GM13977 (cell line): ENCODE measurements at places on chromosomes 6 and 20.
A peak's percentile ranks its signal among the peaks of the same experiment; 100 is the strongest.

GRCh38 chr6:51618563-51618962, 468.9 kb downstream of the PKHD1 start:
- DNase-seq: no peak

GRCh38 chr20:58700121-58700821, 7.7 kb downstream of the NPEPL1 start:
- DNase-seq: no peak

GRCh38 chr6:101399616-101400162, 6.2 kb downstream of the GRIK2 start:
- no peak for DNase-seq

- peak; percentile 97 for DNase-seq
These were observed 3.6 kb upstream of the GPSM3 start for GRCh38 chr6:32195902-32196681.

- DNase-seq: no peak
These were observed 47.8 kb downstream of the MYH7B start for GRCh38 chr20:35003211-35004031.

GRCh38 chr20:1757606-1758512, 100.3 kb upstream of the SIRPG start:
- no peak for DNase-seq

DNA sequence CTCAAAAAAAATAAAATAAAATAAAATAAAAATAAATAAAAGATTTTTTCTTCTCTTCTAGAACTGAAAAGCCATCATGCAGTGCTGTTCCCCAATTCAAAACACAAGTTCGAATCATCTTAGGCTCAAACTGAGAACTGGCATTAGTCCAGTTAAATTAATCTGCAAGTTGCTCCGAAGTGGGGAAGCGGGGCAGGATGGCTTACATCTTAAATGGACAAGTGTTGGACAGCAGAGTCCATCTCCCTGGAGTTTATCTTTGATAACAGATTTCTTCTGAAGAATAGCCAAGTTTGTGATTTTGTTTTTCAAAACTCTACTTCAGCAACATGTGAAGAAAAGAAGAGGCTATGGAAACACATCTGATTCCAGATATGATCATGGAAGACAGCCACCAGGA, 111.3 kb upstream of the ASF1A start:
- no peak for DNase-seq

DNA sequence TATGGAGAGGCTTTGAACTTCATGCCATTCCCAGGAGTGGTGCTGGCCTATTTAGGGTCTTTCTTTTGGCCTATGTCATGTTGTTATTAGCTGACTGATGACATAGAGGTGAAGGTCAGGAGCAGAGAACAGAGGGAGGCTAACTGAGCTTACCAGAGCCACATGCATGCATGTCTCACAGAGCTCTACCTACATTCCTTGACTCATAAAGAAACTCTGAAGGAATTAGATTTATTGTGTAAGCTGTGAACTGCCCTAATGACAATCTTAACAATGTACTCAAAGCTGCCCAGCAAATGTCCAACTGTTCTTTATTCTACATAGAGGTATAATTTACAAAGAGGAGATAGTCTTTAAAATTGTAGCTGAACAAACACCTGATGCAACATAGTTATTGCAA, 192.7 kb upstream of the CNR1 start:
- no peak for DNase-seq

DNA sequence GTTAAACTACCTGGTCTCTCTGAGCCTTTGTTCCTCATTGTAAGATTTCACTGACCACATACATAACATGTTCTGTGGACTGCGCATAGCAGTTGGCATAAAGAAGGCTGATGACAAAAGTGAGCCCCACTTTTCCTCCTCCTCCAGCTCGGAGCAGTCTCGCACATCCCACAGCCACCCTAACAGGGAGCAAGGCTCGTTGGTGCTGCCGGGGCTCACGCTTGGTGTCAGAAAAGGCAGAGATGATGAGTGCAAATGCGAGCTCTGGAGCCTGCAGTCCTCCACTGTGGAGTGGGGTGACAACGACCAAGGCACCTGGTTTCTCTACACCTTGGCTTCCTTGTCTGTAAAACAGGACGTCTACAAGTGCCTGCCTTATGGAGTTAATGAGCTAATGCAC, 9.7 kb downstream of the TGM3 start:
- DNase-seq: no peak

DNA sequence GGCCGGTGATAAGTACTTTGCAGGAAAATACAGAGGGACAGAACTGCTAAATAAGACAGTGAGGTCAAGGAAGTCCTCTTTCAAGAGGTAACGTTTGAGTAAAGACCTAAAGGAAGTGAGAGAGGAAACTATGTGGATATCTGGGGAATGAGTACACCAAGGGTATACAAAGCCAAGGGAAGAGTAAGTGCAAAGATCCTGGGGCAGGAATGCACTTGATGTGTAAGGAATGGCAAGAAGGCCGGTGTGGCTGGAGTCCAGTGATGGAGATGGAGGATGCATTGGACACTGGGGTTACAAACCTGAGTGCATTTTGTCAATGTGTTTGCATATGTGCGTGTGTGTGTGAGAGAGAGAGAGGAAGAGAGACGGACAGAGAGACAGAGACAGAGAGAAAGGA, 32.1 kb upstream of the TGM2 start:
- no peak for DNase-seq

DNA sequence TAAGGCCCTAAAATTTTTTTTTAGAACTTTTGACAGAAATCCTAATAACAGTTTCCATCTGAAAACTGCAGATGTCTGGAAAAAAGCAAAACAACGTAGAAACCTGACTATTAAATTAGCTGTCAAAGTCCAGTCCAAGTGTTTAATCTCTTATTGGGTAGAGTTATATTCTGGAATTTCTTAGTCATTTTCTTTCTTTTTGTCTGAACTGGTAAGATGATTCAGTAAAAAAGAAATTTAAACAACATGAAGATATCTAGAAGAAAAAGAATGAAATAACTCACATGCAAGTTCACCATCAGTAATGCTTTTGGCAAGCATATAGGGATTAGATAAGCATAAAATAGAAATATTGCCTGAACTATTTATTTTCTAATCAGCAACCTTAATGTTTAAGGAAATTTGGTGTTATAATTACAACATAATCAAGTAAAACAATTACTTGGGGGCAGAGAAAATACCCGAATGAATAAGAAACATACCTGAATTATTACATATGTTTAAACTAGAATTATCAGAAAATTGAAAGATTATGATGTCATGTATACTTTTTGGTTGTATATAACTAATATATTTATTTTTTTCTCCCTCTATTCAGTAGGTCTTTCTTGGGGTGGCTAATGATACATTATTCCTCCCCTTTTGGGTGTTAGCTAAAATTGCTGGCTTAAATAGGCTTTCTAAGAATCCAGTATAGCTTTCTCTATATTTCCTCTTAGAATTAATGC, 51.1 kb downstream of the FAM83B start:
- no peak for DNase-seq

DNA sequence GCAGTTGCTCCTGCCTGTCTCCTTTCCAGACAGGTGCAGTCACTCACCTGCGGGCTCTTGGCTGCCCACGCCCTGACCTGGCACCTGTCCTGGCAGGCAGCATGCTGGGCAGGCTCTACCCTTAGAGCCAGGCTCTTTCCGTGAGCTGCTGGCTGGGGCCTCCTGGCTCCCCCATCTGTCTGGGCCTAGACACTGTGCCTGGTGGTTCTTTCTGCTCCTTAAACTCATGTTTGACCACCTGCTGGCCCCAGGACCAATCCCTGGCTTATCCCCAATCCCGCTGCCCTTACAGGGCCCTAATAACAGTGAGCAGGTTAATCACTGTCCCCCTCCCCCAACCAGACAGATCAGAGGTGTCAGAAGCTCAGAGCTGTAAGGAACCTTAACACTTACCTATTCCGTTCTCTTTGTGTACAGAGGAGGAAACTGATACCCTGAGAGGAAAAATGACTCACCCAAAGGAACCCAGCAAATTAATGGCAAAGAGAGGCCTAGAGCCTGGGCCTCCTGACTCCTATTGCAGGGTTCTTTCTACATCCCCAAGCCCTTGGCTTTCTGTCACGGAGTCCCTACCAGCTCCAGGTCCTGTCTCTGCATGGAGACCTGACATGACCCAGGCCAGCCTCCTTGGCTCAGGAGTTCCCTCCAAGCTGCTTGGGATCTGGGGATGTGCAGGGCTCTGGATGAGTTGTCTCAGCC, 54.7 kb downstream of the RAB44 start:
- DNase-seq: no peak

DNA sequence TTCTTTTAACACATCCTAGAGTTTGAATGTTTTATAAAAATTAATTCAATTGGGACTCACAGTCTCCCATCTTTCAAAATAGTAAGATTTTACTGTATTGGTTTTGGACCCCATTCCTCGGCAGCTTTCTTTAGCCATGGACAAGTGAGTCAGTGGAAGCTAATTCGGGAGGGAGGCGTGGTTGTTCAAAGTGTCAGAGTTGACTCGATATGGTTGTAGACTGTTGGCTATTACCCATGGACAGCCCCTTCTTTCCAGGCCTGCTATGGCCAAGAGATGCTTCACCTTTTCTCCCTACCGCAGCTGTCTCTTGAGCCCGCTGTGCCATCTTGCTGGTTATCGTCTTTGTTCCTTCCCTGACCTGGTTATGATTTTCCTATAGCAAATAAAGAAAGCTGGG, 243.0 kb downstream of the CD83 start:
- DNase-seq: no peak

DNA sequence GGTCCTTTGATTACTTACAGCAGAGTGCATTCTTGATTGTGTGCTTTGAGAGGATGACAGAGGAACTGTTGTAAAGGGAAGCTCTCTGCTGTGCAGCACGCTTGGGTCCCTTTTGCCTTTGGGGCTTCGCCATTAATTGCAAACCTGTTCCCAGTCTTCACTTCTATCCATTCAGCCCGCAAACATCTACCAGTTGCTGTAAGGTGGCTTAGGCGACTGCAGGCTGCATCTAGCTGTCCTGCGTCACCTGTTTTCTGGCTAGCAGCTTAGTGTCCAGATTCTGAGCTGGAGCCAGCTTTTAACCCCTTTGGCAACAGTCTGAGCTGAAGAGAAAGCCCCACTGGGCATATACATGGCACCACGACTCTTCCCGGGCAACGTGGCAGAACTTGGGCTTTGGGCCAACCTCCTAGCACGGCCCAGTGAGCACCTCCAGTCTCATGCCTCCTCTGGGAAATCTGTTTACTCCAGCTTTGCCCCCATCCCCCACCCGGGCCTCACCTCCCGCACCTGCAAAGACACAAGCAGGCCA, 2.5 kb upstream of the FASTKD5 start:
- peak; percentile 24 for DNase-seq

DNA sequence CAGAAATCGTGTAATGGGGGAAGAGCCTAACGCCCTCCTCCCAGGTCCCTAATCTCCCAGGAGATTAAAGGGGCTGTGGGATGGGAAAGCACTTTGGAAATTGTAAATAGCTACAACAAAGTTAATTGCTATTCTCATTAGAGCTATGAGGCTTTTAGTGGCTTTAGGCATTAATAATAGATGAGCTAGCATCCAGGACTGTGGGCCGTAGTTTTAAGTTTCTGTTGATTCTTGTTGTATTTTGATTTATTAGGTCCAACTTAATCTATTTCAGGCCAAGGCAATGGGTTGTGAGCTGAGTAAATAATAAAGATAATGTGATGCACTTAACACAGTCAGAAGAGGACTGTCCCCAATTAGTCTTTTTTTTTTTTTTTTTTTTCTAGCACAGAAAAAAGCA, 67.7 kb downstream of the ANKRD6 start:
- DNase-seq: no peak

DNA sequence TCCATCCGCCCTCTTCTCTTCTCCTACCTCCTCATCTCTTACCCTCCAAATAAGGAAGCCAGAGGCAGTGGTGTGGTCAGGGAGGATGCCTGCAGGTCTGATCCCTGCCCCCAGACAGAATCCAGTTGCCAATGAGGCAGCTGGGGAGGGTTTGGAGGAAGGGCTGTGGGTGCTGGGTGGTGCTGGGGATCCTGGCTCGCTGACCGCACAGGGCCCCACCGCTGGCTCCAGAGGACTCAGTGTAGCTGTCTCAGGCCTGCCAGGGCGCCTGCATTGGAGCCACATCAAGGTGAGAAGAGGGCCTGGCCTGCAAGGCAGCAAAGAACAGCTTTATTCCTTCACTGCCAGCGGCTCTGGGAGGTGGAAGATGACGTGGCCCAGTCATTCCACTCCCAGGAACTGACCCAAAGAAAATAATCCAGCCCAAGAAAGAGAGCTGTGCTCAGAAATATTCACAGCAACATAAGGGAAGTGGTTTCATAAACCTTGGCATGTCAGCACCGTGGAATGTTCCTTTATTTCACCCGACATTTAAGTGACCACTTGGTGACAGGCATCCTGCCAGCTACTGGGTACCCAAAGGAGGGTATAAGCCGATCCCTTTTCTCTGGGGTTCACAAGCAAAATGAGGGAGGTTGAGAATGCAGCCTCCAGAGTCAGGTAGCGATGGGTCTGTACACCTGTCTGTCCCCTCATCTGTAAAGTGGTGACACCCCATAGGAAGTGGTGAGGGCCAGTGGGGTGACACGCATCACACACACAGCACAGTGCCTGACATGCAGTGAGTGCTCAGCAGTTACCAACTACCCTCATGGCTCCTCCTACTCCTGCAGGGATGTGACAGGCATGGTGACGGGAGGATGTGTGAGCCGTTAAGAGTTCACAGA, 125.1 kb downstream of the SNX5 start:
- no peak for DNase-seq

- no peak for DNase-seq
These were observed 593 bp upstream of the GSTA3 start for GRCh38 chr6:52910091-52910490.

- no peak for DNase-seq
These were observed 538.3 kb downstream of the GRIK2 start for GRCh38 chr6:101931766-101932165.

- no peak for DNase-seq
These were observed 22.8 kb upstream of the LRRC1 start for GRCh38 chr6:53771785-53772624.

- DNase-seq: peak; percentile 48
These were observed 222.2 kb downstream of the LY86 start for GRCh38 chr6:6810727-6811126.

DNA sequence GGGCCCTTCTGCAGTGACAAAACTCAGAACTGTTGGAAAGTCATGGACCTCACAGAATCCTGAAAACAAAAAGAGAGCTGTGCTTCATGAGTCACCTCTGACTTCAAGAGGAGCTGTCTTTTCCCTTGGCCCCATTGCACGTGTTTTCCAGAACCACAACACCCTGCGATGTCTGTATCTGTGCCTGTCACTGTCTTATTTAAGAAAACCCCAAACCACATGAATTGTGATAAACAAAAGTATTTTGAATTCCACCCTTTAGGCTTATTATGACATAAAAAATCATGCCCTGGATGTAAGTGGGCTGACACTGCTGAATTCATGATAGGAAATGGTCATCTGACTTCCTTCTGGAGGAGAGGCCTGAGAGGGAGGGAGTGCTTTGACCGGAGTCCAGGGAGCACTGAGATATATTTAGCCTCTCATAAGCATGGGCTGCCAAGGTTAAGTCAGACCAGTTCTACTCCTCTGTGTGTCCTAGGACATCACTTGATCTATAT, 96.4 kb upstream of the DUSP22 start:
- DNase-seq: no peak

- DNase-seq: no peak
These were observed at the start of gene SLC13A3 for GRCh38 chr20:46651091-46651962. TSS of gene SLC13A3 (minus strand) at chr20:46651459. CDS start at chr20:46651421, 38 bp downstream.
